ENCODE measurements at places on chromosomes 5 and 9.

DNA sequence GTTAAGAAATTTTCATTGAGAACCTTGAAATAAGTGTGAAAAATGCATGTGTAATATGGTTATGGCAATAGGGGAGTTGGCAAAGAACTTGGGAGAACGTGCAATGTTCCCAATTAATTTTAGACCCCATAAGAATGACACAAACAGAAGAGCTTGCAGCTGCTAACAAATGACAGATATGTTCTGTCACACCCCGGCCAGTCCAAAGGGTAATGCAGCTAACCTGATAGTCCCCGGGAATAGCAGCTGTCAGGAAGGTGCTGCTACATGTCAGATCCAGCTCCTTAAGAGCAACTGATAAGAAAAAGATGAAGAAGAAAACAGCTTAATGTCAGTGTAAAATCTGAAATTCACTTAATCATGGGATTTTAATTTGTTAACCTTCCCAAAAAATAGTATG is 30.4 kb downstream of the SEMA5A start:
- no peak for DNase-seq

DNA sequence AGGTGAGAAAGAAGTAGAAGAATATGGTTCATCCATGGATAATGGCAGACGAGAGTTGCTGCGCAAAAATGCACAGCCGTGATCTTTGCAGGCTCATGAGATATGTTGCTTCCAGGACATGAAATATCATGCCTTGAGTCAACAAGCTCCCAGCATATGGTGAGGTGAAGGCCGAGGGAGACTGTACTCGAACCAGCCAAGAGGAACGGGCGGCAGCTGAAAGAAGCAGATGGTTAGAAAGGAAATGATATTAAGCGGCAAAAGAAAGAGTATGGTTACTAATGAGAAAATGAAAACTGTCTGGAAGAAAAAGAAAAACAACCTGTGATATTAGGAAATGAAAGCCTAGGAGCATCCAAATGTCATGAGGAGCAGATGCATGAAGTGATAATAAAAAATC is 344.7 kb upstream of the DAP start:
- DNase-seq = no peak

DNA sequence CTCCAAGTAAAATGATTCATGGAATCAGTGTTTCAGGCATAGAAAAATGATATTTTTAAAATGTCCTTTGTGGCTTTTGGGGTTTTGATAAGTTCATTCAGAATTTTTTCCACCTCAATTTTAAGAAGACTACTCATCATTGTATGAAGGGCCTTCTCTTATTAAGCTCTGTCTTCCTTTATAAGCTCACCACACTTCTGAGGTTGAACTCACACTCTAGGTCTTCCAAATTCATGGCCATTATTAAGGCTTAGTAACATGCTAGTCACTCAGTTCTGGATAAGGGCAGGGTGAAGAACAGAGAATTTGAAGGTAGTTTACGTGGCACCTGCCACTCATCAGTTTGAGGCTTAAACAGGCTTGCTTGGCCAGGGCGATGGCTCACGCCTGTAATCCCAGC is 4.2 kb downstream of the MELK start:
- DNase-seq = no peak

GRCh38 chr5:173236531-173237142 is 1.6 kb upstream of the NKX2-5 start:
- no peak for DNase-seq

GRCh38 chr5:10660135-10660534 is 96.3 kb downstream of the ANKRD33B start:
- peak; percentile 46 for DNase-seq

GRCh38 chr9:86955561-86955960 is 8.3 kb upstream of the GAS1 start:
- no peak for DNase-seq

DNA sequence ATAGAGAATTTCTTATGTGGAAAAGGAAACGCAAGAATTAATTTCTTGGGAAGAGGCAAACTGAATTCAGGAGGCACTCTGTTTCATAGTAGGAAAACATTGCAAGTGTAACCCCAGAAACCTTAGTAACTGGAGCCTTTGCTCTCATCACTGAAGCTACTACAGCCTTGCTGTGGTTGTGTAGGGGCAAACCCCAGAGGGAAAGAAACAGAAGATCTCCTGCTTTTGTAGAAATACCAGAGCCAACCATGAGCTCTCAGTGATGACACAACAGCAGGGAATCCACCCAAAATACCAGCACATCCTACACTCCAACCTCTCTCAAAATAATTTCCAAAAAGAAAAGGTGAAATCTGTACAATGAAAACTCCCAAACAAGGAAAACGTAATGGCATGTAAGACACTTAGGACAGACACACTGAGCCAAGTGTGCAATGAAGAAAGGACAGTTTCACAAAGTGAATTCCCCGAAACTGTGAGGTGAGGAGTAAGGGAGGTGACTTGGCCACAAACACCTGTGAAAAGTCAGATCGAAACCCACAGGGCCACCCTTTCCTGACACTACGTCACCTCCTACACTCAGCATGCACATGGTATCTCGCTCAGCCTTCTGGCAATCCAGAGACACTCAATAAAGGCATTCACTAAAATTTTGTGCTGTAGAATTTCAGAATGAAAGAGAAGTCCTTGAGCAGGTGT is 8.5 kb upstream of the ACSL6 start:
- no peak for DNase-seq

DNA sequence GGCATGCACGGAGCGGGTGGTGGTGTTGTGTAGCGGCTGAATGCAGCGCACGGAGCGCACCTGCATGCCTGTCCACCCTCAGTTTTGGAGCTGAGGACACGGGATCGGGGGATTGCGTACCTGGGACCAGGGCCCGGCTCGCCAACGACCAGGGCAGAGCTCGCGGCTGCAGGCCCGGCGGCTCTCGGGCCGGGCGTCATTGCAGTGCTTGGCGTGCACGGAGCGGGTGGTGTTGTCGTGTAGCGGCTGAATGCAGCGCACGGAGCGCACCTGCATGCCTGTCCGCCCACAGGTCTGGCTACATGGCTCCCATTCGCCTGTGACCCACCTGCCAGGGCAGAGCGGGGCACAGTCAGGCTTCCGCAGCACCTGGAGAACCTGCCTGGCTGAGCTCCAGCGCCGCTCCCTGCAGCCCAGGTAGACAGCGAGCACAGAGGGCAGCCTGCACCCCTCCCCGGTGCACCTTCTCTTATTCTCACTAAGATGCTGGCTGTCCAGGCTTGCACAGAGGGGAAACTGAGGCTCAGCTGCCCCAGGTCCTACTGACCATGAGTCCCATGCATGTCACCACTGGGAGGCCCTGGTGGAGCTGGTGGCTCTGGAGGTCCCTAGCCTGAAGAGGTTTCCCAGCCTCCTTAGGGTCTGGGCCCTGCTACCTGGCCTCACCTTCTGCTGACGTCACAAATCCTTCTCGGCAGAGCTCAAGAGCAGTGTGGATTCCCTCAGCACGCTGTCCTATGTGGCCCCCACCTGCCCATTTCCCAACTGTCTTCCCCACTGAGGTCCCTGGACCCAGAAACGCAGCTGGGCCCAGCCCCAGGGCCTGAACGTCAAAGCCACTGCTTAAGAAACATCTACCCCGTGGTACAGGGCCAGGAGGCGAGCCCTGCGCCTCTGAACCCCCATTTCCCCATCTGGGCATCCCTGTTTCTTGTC is 64.9 kb downstream of the ZNF354C start:
- peak; percentile 66 for DNase-seq

- no peak for DNase-seq
Measured at GRCh38 chr5:169088028-169088725, 212.8 kb downstream of the SLIT3 start.

DNA sequence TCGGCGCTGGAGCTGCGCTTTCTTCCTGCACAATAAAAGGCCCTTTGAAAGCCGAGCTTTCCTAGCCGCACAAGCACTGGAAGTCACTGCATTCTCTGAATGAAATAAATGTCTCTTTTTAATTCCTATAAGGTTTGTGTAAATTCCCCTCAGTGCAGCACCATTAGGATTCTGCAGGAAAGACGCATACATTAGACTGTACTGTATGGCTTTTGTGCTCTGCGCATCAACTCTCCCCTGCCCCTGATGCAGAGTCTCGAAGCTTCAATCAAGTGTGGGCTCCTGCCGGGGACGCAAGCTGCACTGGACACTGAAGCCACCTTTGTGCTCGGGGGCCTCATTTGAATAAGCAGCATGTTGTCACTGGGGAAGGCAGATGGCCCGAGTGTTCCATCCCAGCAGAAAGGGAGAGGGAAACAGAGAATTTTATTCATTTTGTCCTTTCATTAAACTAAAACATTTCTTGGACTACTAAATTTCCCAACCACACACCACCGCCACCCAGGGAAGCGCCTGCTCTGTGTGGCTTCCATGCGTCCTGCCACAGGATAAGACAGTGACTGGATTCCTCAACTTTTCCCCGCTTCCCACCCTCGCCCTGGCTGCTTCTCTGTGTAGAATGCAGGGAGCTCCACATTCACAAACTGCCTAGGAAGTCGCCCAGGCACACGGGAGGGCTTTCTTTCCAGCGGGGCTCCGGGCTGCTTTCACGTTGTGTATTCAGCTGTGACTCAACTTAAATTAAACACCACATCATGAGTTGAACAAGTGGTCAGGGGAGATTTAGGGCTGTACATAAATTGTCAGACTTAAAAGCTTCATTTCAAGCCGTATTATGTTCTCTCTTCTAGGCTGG is 635.4 kb downstream of the IRX1 start:
- no peak for DNase-seq

DNA sequence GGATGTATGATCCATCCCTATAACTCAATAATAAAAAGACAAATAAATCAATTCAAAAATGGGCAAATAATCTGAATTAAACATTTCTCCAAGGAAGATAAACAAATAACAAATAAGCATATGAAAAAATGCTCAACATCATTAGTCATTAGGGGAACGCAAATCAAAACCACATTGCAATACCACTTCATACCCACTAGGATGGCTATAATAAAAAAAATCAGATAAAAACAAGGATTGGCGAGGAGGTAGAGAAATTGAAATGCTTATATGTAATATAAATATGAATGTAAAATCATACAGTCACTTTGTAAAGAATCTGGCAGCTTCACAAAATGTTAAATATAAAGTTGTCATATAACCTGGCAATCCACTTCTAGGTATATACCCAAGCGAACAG is 52.3 kb upstream of the TBCA start:
- no peak for DNase-seq

GRCh38 chr5:27855491-27855890 is 817.1 kb upstream of the CDH9 start:
- DNase-seq = no peak

DNA sequence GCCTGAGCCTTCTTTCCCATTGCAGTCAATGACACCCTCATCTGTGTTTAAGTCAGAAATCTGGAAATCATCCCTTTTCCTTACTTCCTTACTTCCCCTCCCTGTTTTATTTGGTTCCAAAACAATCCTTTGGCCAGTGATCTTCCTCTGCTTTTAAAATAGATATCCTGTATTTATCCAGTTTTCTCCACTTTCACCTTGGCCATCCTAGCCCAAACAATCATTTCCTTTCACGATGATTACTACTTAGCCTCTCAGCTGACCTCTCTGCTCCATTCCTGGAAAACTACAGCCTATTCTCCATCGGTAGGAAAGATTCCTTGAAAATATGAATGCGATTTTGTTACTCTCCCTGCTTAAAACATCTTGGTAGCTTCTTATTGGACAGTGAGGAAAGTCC is 565.4 kb downstream of the TLR4 start:
- no peak for DNase-seq

GRCh38 chr5:42621242-42621641 is 135.4 kb upstream of the CCDC152 start:
- DNase-seq = no peak

DNA sequence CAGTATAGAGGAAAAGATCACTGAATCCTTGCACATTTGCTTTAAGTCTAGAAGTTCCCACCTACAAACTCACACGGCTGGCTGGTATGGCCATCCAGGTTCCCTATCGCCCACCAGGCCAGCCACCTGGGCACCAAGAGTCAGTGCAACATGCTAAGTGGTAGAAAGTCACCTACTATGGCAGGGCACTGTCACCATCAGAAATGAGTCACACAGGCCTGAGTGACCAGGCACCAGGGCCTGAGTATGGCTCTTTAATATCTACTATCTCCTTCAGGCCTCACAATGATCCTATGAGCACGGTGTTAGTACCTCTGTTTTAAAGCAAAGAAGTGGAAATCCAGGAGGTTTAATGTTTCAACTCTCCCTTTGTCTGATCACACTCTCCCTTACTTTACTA is 156.2 kb downstream of the CDK5RAP2 start:
- DNase-seq = no peak

GRCh38 chr9:16625161-16625631 is 245.3 kb downstream of the BNC2 start:
- no peak for DNase-seq

DNA sequence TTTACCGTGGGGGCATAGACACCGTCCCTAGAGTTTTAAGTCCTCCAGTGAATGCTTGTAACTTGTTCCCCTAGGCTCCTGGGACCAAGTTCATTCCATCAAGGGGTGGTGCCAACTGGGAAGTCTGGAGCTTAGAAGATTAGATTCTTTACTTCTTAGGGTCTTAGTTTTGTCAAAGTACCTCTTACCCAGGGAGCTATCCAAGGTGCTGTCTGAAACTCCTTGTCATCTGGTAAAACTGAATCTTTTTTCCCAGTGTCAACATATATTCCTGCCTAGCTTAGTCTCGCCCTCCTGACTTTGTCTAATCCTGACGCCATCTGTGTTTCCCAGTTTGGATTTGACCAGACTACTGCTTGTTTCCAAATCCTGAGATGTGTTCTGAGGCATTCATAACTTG is 41.6 kb downstream of the MAMDC2 start:
- no peak for DNase-seq

DNA sequence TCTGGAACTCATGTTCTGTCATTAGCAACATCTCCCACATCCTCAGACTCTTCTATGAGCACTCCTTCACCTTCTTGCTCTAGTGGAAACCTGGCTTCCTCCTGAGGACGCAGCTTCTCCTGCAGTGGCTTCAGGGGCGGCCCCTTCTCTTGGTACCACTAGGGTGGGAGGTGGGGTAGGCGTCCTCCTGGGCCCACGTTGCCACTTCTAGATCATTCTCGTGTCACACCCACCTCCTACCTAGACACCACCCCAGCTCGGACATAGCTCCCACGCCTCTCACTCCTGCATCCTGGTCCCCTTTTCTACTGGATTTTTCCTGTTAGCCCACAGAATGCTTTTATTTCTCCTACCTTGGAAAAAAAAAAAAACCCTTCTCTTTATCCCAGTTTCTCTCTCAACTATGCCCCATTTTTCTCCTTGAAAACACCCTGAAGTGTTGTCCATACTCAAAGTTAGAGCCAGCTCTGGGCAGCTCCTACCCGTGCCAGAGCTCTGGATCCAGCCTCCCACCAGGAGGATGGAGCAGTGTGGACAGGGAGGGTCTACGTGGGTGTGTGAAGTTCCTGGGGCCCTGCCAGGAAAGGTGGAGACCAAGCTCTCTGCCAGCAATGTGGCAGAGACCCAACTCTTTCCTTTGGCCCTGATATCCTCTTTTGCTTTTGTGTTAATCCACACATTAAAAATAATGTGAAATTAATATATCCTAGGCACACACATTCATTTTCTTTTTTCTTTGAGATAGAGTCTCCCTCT is 179.2 kb downstream of the HSPA4 start:
- DNase-seq = peak; percentile 19

- peak; percentile 98 for DNase-seq
Measured at GRCh38 chr9:70601000-70601951, 186.8 kb upstream of the KLF9 start.

Data from posterior vena cava (tissue), 2 donors.